ENCODE measurements at places on chromosomes 4 and X. TPM values are rescaled to one million over a fixed set of nuclear protein-coding genes. Genes with fewer than 3 reads are reported as not detected.
A peak's percentile ranks its signal among the peaks of the same experiment; 100 is the strongest.

- no peaks in the 10 kb centered on the region for H3K4me1 ChIP-seq
- H3K27ac ChIP-seq = no peak overlapping the region
- DNase-seq = no peak
- H3K36me3 ChIP-seq = no peaks in the 10 kb centered on the region
- H3K4me3 ChIP-seq = no peak overlapping the region
- no peaks in the 10 kb centered on the region for H3K27me3 ChIP-seq
These were observed 362.6 kb upstream of the PPP1R2C start for GRCh38 chrX:43140582-43140981.

DNA sequence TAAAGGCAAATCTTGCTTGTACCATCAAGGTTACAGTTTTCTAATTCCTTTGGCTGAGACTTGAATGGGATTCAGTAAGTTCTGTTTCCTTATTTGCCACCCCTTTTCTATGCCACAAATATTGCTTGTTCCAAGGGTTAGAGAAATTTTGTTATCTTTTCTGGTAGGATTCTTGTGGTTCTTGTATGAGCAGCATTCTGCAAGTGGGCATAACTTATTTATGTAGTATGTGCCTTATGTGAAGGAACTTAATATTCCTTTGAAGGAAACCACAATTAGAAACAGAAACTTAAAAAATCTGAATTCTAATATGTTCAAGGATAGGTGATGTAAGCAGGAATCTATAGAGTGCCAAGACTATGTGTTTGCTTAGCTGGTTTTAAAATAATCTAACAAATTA lies 53.1 kb upstream of the TSPAN5 start:
- H3K27me3 ChIP-seq = no peaks in the 10 kb centered on the region
- no peaks in the 10 kb centered on the region for H3K4me1 ChIP-seq
- no peaks in the 10 kb centered on the region for H3K36me3 ChIP-seq
- no peak overlapping the region for H3K27ac ChIP-seq
- no peak overlapping the region for H3K4me3 ChIP-seq

The SMIM43 gene
- 5.4 TPM for total RNA-seq

- no peak for DNase-seq
- H3K27me3 ChIP-seq = no peaks in the 10 kb centered on the region
- no peaks in the 10 kb centered on the region for H3K36me3 ChIP-seq
- H3K4me3 ChIP-seq = no peak overlapping the region
These were observed 5.4 kb downstream of the MEPE start for GRCh38 chr4:87838205-87838604.

The CXCL13 gene
- not detected for total RNA-seq

DNA sequence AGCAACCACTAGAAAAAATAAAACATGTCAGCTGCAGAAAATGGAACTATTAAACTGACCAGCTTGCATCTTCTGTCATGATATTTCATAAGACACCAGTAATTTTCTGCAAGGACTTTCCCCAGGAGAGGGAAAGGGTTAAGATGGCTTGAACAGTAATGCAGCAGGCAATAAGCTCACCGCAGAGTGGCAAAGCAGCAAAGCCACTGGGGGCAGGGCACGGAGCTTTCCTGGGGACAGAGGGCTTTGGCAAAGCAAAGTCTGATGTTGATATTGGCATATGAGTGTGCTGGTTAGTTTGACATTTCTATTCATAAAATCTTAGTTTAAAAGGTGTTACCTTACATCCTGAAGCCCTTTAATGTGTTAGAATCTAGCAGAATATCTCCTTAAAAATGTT lies 55.1 kb upstream of the NAP1L5 start:
- no peaks in the 10 kb centered on the region for H3K27me3 ChIP-seq
- H3K4me1 ChIP-seq = no peaks in the 10 kb centered on the region
- H3K4me3 ChIP-seq = no peak overlapping the region

- H3K4me1 ChIP-seq = no peaks in the 10 kb centered on the region
- no peaks in the 10 kb centered on the region for H3K36me3 ChIP-seq
- H3K4me3 ChIP-seq = no peak overlapping the region
These were observed 288.6 kb upstream of the LDB2 start for GRCh38 chr4:17187003-17187402.

DNA sequence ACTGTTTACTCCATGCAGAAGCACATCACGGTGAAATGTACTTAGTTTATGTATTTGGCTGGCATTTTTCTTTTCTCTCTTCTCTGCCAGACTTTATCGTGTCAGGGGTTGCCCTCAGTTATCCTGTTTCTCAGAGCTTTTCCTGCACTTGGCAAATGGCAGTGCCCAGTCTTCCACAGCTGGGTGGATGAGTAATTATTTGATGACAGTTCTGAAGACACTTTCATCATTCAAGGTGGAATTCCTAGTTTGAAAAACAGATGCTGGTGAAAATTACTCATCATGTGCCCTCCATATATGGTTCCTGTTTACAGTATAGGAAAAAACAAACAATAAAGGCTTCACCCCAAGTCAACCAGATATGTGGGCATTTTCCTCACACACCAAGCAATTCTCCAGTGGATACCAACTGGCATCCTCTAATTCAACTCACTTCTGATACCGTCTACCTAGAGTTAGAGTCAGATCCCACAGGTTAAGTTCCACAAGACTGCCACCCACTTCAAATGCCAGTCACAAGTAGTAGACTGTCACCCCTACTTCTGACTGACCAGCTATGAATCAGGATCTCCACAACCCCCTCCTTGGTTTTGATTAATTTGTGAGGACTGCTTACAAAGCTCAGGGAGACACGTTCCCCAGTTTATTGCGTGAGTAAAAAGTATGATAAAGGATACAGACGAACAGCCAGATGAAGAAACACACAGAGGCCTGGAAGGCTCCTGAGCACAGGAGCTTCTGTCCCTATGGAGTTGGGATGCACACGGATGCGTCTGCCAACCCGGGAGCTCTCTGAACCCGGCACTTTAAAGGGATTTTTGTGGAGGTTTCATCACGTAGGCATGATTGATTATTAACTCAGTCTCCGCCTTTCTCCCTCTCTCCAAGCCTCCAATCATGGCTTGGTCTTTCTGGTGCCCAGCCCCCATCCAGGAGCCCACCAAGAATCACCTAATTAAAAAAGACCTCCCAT lies 72.9 kb downstream of the CLDN34 start:
- H3K27me3 ChIP-seq = no peaks in the 10 kb centered on the region
- DNase-seq = no peak
- H3K27ac ChIP-seq = no peak overlapping the region
- no peaks in the 10 kb centered on the region for H3K36me3 ChIP-seq
- H3K4me3 ChIP-seq = no peak overlapping the region
- H3K4me1 ChIP-seq = peaks cover under 1% of the 10 kb centered on the region

The CSAG2 gene
- not detected for total RNA-seq

DNA sequence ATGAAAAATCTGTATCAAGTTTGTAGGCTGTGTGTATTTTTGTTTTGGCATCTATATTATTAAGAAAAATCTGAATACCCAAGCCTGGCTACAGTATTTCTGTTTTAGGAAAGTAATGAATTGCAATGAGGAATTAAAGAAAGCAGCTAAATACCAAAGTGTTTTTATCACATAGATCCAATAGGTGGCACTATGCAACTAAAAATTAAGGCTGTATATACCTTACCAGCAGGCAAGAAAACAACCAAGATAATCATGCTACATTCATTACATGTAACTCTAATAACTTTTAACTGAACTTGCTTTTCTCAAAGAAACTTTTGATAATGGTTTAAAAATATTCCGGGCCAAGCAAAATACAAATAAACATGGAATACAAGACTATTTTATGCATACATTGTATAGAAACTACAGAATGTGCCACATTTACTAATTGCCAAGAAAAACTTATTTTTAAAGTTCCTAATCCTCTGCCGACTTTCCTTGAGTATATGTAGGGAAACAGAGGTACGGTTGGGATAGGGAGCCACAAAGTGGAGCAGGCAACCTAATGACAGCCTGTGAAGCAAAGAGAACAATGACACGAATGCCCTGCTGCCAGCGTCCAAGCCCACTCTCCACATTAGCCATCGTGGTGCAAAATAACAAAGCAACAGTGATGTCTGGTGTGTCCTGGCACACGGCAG lies 63.7 kb downstream of the SEC24D start:
- H3K27me3 ChIP-seq = no peaks in the 10 kb centered on the region
- H3K4me1 ChIP-seq = peaks cover 5% of the 10 kb centered on the region
- no peak for DNase-seq

The CSN1S1 gene
- not detected for total RNA-seq

GRCh38 chrX:70452143-70452733 lies 7.6 kb downstream of the DLG3 start:
- peaks cover 27% of the 10 kb centered on the region for H3K4me1 ChIP-seq
- peak overlapping the region; percentile 67 for H3K27ac ChIP-seq

- no peak for DNase-seq
- peaks cover 16% of the 10 kb centered on the region for H3K4me1 ChIP-seq
- H3K27me3 ChIP-seq = no peaks in the 10 kb centered on the region
These were observed 10.5 kb downstream of the TBCK start for GRCh38 chr4:106305435-106306055.

DNA sequence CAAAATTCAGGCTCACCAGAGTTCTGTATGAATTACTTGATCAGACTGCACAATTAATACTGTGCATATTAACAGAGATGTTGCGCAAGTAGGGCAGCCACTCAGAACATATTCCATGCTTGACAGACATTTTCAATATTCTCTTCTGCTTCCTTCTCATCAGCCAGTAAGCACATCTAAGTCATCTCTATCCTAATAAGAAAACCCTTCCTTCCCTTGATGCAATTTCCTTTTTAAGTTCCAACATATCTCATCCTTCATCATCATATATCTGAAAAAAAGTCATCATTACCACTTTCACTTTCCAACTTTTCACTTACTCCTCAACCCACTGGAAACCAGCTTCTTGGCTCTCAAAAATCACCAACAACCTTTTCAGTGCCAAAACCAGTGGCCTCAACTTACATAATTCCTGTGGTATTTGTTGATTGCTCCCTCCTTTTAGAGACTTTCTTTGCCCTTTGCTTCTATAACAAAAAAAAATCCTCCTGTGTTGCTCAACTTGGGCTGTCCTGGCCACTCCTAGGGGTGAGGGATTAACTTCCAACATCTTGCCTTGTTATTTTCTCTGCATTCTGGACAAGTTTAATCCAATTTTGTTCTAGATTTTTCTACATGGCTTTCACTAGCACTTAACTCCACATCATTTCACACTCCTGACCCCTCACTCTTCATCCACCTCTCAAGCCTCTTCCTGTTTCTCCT lies 14.1 kb downstream of the MBNL3 start:
- no peaks in the 10 kb centered on the region for H3K36me3 ChIP-seq
- H3K4me1 ChIP-seq = no peaks in the 10 kb centered on the region
- H3K27me3 ChIP-seq = no peaks in the 10 kb centered on the region
- H3K27ac ChIP-seq = no peak overlapping the region
- no peak overlapping the region for H3K4me3 ChIP-seq

The MAGEA1 gene
- total RNA-seq = not detected

GRCh38 chr4:155593793-155594192 lies 72.9 kb upstream of the GUCY1A1 start:
- H3K27ac ChIP-seq = no peak overlapping the region
- H3K4me1 ChIP-seq = no peaks in the 10 kb centered on the region
- DNase-seq = no peak
- H3K27me3 ChIP-seq = no peaks in the 10 kb centered on the region
- no peaks in the 10 kb centered on the region for H3K36me3 ChIP-seq

- H3K4me1 ChIP-seq = no peaks in the 10 kb centered on the region
- DNase-seq = no peak
- no peak overlapping the region for H3K27ac ChIP-seq
- no peaks in the 10 kb centered on the region for H3K36me3 ChIP-seq
- no peak overlapping the region for H3K4me3 ChIP-seq
These were observed 123.4 kb downstream of the MFAP3L start for GRCh38 chr4:169902658-169903345.

The HTN1 gene
- total RNA-seq = not detected

DNA sequence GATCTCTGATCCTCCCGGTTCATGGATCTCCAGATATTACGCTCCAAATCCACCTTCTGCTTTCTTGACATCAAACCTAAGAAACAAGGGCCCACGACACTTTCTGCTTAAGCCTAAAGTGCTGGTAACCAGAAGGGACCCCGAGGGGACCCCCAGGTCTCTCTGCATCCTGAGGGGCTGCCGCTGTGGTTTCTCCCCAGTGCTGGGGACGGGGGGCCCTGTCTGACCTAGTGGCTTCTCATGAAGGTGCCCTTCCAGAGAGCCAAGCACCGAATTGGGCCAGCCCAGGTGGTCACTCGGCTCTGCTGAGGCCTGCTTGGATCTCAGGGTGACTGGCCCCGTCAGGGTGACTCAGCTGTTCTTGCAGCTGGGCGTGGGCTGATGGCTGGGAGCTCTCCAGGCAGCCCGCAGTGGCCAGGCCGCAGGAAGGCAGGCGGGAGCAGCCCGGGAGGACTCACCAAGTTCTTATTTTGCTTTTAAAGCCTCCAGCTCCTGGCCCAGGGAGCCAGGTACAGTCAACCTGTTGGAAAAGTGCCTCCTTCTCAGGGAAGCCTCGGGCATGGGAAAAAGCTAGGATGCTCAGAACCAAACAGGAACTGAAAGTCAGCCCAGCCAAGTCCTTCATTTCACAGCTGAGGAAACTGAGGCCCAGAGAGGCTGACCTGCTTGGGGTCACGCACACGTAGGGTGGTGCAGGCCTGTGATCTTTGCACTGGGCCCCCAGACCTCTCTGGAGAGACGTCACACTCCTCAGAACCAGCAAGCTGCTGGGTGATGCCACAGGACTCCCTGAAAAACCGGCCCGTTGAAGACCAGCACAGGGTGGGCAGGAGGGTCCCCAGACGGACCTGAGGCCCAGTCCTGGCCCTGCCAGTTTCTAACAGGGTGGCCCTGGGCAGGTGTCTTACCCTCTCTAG lies 16.7 kb downstream of the BLOC1S4 start:
- H3K27me3 ChIP-seq = no peaks in the 10 kb centered on the region
- H3K4me3 ChIP-seq = no peak overlapping the region
- peak; percentile 60 for DNase-seq
- H3K4me1 ChIP-seq = peaks cover 8% of the 10 kb centered on the region

The MAGED4 gene
- total RNA-seq = 3.9 TPM

GRCh38 chr4:112881842-112882241 lies 167.6 kb upstream of the ANK2 start:
- H3K36me3 ChIP-seq = no peaks in the 10 kb centered on the region
- DNase-seq = no peak
- no peak overlapping the region for H3K4me3 ChIP-seq
- no peaks in the 10 kb centered on the region for H3K4me1 ChIP-seq
- no peaks in the 10 kb centered on the region for H3K27me3 ChIP-seq

GRCh38 chr4:99983289-99983943 lies 33.3 kb upstream of the H2AZ1 start:
- H3K27ac ChIP-seq = no peak overlapping the region
- no peaks in the 10 kb centered on the region for H3K27me3 ChIP-seq
- H3K4me3 ChIP-seq = no peak overlapping the region
- no peaks in the 10 kb centered on the region for H3K4me1 ChIP-seq

The MAGEB1 gene
- not detected for total RNA-seq

The GPR78 gene
- total RNA-seq = not detected

The FAM53A gene
- 33.7 TPM for total RNA-seq

The SOWAHD gene
- not detected for total RNA-seq

The LONRF3 gene
- total RNA-seq = 19.4 TPM

DNA sequence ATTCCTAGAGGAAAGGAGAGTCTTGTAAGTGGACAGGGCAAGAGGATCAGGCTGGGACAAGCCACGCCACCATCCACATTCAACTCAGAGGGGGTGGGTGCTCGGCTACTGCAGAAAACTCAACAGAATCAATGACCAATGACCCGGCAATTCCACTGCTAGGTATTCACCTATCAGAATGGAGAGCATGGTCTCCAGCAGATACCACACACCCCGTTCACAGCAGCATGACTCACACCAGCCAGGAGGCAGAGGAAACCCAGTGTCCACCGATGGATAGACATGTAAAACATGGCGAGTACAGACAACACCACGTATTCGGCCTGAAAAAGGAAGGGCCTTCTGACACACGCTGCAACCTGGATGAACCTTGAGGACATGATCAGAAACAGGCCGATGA lies 175.9 kb downstream of the AFAP1 start:
- H3K27me3 ChIP-seq = no peaks in the 10 kb centered on the region
- DNase-seq = no peak
- H3K27ac ChIP-seq = no peak overlapping the region
- no peaks in the 10 kb centered on the region for H3K36me3 ChIP-seq
- no peak overlapping the region for H3K4me3 ChIP-seq
